ENCODE measurements at places on chromosomes 7 and 10.

DNA sequence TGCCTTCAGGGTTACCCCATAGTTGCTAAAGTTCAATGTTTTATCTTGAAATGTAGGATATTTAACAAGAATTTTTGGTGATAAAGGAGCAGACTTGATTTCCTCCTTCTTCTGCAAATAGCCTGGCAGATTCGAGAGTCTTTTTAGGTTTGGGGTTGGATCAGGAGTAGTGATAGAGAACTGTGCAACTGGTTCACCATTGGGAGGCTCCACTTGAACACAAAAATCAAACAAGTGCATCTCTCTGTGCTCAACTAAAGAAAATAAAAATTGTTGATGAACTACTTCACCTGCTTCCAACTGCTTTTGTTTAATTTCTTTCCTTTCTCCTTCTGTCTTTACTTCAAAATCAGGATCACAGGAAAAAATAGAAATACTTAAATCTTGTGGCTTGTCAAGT, 58.5 kb downstream of the MACC1 start:
- DNase-seq: no peak

DNA sequence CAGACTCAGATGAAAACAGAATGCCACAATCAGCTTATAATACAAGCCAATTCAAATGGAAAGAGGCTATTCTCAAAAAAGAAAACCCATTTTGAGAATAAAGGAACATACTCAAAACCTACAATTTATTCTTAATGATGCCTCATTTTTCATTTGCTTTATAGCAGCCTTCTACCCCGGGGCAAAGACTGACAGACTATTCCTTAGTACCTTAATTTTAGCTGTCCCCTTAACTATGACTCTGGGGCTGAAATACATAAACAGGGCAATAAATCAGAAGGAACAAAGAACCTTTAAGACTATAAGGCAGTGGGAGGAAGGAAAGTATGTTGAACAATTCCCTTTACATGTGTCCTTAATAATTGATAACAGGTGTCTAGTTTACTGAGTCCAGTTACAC, 76.8 kb downstream of the TMEM106B start:
- no peak for DNase-seq

GRCh38 chr7:100378114-100378755, 4.9 kb downstream of the PILRA start:
- DNase-seq: no peak

DNA sequence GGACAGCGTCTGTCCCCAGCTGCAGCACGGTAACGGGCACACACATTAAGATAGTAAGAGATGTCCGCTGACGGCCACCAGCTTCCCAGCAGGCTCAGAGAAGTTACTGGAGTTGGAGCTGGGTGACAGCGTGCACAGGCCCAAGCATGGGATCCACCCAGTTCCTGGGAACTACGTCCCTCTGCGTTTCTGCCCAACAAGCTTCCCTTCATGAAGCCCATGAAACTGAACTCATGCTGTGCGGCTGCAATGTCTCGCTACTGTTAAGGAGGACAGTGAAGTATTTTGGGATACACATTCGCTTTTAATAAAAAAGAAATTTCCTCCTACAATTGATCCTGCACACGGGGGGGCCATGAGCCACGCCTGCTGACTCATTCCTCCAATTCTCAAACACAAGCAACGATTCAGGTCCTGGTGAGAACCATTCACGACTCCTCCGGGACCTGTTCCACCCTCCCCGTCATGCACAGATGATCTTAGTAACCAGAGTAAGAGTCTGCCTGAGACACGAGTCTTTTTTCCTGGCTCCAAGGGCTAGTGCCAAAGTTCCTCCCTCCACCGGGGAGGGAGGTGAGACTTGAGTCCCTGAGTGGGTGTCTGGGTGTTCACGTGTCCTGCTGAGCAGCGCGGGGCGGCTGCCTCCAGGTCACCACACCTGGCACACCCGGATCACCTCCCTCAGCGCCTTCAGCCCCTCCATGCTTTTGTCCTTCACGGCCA, 2.6 kb downstream of the PSMG3 start:
- no peak for DNase-seq

DNA sequence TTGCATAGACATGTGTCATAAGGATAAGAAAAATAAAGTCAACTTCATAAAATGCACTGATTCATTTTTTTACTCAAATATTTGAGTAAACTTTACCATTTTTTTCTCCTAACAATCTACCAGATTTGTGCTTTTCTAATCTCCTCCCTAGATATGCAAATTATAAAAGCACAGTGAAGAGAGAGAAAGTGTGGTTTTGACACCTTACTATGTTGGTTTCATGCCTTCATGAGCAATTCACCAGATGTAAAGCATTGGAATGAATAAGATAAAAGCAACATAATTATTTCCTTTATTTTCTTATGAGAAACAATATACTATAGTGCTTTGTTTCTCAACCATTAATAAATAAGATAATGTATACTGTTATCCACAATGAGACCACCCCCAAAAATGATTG, 432.5 kb upstream of the PCDH15 start:
- DNase-seq: no peak

DNA sequence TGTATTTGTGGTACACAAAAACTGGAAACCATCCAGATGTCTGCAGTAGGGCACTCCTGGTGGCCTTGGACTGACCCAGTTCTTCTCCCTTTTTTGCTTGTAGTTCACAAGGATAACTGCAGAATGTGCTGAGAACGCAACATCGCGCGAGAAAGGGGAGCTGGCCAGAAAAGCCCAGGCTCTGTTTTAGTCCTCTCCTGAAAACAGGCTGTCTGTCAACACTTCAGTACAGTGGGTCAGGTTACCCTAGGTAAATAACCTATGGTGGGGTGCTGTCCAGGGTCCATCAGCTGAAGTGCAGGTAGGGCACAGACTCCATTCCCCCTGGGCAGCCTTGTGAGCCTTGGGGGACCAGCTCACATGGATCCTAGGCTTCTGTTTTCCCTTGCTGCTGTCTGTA, 495.8 kb downstream of the MDFIC start:
- DNase-seq: no peak

DNA sequence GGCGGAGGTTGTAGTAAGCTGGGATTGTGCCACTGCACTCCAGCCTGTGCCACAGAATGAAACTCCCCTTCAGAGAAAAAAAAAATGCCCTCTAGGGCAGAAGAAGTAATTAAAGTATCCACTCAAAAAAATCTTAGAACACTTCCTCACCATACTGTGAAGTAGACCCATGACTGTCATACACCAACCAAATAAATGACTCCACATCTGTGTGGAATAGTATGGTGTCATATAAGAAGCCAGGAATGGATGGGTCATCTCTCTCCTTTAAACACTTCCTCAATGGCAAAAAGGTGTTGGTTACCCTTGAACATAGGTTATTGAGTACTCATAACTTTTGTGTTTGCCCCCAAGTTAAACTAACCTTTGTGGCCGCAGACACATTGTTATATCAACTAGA, 48.1 kb upstream of the PCGF5 start:
- DNase-seq: no peak

DNA sequence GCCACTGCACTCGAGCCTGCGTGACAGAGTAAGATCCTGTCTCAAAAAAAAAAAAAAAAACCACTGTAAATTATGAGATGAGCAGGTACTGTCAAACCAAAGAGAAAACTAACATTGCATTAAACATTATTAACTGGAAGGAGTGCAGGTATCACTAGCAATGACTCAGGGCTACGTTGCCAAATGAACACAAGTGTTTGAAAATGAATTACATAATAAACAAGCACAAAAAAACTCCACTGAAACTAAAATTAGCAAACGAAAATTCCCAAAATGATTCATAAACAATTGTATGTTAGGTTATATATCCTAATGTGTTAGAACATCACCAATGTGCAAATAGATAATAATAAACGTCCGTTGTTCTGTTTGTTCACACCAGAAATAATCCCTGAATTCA, 42.8 kb downstream of the NSUN6 start:
- no peak for DNase-seq

GRCh38 chr7:47693216-47693615, 111.3 kb upstream of the TNS3 start:
- no peak for DNase-seq

DNA sequence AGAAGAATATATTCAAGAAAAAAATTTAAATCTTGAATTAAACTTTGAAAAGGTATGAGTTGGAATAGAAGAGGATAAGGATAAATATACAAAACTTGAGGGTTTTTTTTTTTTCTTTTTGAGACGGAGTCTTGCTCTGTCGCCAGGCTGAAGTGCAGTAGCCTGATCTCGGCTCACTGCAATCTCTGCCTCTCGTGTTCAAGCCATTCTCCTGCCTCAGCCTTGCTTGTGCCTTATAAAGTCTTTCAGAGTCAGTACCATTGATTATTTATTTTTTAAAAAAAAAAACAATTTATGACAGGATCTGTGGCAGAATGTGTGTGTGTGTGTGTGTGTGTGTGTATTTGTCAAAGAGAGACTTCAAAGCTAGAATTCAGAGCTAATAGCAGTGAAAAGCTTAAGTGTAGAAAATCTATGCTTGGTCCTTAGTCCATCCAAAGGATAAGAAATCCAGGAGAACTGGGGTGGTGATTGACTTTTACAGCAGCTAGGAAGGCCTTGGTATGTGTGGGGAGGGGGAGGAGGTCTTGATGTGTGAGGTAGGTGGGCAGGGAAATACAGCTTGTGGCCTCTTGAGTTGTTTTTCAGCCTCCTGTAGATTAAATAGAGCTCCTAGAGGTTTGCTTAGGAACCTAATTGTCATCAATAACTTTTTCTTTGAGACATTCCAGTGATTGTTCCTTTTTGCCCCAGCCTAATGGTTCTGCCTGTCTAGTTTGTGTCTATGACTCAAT, 2.4 kb downstream of the HECTD2 start:
- no peak for DNase-seq

DNA sequence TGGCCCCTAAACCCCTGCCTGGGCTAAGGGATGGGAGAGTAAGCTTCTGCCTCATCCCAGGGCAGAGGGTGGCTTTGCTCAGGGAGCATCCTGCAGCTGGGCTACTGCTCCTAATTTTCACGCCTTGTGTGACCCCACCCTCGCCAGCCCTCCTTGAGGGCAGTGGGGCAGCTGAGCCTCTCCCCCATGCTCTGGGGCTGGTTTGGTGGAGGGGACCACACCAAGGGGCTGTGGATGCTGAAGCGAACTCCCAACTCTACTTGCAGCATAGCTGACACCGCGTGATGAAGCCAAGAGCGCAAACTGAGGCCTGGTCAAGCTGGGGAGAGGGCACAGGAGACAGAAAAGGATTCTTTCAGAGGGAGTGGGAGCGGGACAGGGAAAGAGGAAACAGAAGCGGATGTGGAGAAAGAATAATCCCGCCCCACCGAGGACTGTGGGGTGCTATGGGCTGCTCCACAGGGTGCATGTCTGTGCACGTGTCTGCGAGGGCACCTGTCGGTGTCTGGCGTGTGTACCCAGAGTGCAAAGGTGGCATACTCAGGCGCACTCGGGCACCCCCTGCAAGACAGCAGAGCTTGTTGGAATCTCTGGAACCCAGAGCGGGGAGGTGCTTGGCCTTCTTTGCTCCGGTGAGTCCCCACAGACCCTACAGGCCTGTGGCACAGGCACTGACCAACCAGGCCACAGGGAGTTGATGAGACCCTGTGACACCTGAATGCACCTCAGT, 19.4 kb upstream of the RASGEF1A start:
- DNase-seq: no peak

DNA sequence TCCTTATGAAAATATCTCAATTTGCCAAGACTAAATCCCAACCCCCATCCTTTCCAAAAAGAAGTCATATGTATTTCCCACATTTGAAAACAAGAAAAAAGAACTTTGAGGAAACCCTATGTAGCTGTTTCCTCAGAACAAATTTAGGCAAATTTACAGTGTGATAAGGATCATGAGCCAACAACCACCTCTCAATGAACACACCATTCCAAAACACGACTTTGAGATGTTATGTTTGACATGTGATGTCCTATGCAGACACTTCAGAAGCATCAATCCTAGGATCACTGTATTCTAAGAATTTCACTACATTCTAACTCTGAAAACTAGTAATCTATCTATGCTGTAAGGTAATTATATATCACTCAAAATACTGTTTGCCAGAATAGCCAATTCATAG, 62.2 kb downstream of the NT5C2 start:
- DNase-seq: no peak

GRCh38 chr7:126716321-126716720, 536.4 kb downstream of the GRM8 start:
- DNase-seq: no peak

GRCh38 chr10:114845978-114846693, 24.6 kb downstream of the FHIP2A start:
- DNase-seq: no peak

GRCh38 chr7:94056796-94057207, 52.6 kb upstream of the BET1 start:
- DNase-seq: no peak

DNA sequence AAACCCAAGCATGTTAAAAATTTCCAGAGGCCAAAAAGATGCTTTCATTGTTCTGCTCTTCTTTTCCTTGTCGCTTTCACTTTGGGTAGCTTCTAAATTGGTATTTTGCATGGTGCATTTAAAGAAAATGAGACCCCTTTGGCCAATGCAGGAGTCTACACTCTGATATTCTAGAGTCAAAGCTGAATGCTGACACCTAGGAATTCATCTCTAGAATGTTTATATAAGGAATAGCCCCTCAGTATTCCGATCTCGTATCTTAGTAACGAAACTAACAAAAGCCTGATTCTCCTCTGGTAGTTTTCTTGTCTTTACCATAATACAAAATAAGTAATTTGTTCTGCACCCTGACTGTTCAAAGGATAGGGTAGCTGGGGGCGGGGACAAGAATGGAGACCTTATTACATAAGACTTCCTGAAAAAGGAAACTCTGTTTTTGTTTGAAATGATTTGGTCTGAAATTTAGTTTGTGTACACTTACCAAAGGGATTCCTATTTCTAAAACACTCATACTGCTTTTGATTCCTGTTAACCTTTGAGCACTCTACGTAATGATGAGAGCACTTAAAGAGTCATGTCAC, 17.1 kb downstream of the IKZF1 start:
- DNase-seq: no peak

- peak; percentile 8 for DNase-seq
Observed at GRCh38 chr7:74221713-74222112, 11.9 kb downstream of the LAT2 start.

DNA sequence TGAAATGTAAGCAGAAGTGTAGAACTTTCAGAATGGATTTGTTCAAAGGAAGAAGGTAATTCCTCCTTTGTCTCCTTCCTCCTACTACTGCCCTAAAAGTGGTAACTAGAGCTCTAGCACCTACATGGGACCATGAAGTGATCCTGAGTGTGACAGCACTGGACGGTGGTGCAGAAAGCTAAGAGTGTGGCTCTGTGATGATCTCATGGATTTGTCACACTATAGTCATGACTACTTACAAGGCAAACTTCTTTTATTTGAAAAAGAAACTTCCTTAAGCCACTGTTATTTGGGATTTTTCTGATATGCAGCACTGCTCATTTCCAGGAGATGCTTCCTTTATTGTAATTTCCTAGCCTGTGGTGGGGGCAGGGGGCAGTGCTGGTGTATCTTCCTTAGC, 5.8 kb upstream of the FHIP2A start:
- DNase-seq: no peak

DNA sequence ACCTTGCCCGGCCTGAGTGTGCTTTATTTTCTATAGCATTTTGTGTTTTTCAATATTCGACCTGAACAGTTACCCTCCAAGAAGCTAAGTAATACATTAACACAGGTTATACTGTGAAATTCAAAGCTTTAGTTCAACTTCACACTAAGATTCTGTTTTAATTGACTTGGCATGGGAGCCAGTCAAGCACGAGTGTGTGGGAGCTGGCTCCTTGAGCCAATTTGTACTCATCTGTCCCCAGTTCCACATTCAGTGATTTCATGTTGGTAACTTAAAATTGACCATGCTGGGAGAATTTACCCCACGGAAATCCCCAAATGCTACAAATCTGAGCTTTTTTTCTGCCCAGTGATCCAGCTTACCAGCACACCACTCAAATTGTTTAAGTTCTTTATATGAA, 20.3 kb downstream of the TSPAN12 start:
- no peak for DNase-seq

GRCh38 chr7:107768263-107768662, 24.3 kb downstream of the CBLL1 start:
- DNase-seq: no peak

All from GM12892 (cell line).